ENCODE measurements at places on chromosomes 7 and 10.

DNA sequence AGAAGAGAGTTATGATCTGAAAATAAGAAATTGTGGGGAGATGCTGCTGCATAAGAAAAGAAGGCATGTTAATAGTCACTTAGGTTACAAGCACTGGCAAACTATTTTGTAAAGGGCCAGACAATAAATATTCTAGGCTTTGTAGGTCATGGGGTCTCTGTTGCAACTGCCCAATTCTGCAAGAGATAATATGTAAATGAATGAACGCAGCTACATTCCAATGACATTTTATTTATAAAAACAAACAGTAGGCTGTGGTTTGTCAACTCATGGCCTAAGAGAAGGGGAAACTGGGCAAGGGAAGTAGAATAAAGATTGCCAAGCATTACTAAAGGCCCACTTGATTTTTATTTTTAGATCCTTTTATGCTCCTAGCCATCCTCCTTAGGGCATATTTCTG lies 133.1 kb downstream of the RAPGEF5 start:
- peak; percentile 7 for DNase-seq

DNA sequence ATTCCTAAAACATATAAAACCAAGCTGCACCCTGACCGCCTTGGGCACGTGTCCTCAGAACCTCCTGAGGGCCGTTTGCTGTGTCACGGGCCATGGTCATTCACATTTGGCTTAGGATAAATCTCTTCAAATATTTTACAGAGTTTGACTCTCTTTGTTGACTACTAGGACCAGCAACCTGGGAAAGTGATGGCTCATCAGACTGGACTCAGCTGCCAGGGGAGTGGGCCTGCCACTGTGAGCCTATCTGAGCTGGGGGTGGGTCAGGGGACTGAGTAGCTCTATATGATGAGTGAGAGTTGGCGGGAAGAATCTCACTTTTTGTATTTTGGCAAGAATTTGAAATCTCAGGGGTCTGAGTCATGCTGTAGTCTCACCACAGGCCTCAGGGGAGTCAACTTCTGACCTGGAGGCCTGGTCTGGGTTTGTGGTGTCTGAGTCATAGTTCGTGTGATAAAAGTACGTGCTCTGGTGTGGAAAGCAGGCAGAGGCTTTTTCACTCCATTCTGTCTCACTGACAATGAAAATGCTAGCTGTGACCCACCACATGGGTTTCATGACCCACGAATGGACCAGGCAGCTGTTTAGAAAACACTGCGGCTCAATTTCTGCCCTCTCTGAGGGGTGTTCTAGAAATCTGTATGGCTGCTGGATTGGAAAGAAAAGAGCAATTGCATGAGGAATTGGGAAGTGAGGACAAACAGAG lies 4.2 kb upstream of the UPP1 start:
- peak; percentile 99 for DNase-seq

GRCh38 chr10:96290368-96291133 lies 13.7 kb upstream of the DNTT start:
- no peak for DNase-seq

DNA sequence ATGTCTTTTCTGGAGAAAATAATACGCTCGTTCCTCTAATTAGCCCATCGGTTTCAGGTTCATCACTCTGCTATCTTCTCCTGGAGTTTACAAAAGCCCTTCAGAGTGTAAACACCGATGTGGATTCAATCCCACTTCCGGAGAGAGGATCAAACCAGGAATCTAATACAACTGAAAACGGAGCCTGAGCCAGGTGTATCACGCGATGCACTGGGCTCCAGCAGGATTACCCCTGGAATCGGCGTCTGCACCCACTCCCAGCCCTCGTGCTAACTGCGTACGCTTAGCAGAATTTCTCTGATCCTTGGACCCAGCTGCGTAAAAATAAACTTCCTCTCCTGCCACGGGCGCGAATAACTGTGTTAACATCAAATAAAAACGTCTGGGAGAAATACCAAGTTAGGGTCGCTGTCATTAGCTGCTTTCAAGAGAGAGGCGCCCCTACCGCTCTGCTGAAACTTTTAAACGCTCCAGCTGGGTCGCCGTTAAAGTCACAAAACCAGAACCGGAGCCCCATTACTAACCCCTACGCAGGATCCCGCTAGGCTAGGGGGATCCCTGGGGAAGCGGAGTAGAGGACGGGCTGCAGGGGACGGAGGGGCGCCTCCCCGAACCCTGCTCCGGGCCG lies 502 bp downstream of the ZNF3 start:
- peak; percentile 31 for DNase-seq

GRCh38 chr7:73526896-73527821 lies 5.1 kb upstream of the BAZ1B start:
- no peak for DNase-seq

- DNase-seq: no peak
These were observed 106.8 kb downstream of the RBM20 start for GRCh38 chr10:110750931-110751330.

GRCh38 chr7:100221767-100222444 lies 2.2 kb downstream of the PVRIG start:
- DNase-seq: no peak

DNA sequence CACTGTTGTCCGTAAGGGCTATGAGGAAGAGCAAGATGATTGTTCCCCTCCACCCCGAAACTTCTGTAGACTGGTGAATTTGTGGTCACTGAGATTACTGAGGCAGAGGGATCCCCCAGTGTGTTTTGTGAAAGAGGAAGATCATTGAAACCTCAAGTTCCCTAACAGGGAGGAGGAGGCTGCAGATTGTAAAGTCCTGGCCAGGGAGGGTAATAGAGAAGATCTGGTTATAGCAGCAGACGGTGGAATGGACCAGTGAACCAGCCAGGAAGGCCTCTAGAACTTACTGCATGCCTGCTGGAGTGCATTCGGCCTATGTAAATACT lies 31.1 kb downstream of the LMTK2 start:
- DNase-seq: no peak

GRCh38 chr7:5773661-5774086 lies 7.8 kb downstream of the RNF216 start:
- peak; percentile 98 for DNase-seq

DNA sequence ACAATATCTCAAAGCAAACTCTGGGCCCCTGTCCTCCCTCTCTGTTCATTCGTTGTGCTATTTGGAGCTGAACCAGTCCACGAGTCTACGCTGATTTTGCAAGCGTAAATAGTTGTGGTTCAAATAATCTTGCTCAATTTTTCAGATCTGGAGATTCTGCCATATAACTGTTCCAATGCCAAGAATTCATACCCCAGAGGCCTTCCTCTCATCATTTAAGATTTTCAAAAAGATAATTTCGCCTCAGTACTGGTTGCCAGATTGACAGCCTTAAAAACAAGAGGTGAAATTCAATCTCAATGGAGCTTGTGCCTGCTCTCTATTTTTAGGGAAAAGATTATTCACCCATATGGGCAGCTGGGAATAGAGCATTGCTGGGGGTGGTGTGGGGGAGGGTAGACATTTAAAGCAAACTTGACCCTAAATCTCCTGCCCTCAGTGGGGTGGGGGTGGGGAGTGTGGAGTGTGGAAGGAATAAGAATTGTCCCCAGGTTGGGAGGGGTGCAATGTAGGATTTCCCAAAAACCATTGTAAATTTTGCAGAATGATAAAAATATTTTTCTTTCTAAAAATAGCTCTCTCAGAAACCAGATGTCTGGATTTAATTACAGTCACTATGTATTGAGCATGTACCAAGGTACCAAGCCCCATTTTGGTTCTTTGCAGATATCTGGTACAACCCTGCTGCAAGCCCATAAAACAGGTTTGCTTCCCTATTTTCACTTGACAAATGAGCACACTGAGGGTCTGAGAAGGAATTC lies 104.7 kb upstream of the EEPD1 start:
- DNase-seq: peak; percentile 98

DNA sequence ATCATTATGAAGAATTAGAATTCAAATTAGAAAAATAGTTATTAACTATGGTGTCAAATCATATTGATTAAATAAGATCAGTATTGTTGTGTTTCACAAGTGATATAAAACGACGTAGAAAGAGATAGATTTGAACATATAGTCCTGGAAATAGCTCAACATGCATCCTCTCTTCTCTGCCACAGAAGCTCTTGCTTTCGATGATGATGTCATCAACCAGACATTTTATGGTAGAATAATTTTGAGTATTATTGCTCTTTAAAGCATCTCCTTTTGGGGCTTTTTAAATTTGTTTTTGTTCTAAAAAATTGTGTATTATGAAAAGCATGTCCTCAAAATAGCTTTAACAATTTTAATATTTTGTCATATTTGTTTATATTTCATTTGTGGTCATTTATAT lies 95.0 kb downstream of the DGKB start:
- no peak for DNase-seq

DNA sequence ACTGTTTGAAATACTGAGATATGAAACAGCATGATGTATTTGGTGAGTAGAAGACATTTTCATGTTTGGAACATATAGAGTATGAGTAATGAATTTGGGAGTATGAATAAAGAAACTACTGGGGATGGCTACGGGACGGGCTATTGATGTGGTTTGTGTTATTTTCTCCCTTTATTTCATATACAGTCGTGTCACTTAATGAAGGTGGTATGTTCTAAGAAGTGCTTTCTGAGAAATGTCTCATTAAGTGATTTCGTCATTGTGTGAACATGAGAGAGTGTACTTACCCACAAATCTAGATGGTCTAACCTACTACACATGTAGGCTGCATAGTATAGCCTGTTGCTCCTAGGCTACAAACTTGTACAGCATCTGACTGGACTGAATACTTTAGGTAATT lies 106.3 kb downstream of the CCNY start:
- DNase-seq: no peak
